Fibroblast of upper back skin (primary cell): ENCODE measurements at places on chromosomes 12 and 14.

DNA sequence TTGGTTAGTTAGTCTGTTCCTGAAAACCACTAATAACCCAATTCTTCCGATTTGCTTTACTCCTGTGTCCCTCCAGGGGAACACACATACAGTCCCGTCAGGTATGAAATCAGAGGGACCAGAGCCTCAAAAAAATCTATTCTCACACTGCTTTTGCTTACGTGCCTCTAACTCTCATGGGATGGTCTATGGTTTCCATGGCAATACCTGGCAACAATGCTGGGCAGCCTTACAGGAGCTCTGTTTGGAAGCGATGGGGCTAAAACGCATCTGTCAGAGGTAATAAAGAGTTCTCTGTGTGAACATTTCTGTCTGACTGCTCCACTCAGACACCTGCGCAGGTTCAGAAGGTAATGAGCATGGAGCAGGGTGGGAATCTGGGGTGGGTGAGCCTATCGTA, 376.2 kb downstream of the GXYLT1 start:
- DNase-seq, result no peak

DNA sequence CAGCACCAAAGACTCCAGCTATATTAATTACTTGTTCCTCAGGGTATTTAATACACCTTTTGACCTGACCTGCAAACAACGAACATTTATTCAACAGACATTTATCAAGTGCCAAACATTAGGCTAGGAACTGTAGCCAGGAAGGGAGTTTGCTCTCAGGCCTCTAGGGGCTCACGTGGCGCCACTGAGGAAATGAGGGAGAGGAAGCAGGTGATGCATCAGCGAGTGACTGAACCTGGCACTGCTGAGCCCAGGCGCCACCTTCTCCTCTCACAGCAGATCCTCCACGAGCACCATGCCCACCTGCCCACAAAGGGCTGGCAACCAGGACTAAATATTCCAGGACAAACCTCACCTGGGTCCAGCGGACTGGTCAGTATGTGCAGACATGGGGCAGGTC, 50.2 kb downstream of the SETD3 start:
- DNase-seq, result no peak

- no peak for DNase-seq
Observed at GRCh38 chr12:53636641-53637040, 10.5 kb upstream of the ATF7 start.

- peak; percentile 96 for DNase-seq
Observed at GRCh38 chr12:15979096-15980092, 68.3 kb downstream of the DERA start.

- peak; percentile 93 for DNase-seq
Observed at GRCh38 chr14:104805326-104805678, 4.4 kb downstream of the ZBTB42 start.

DNA sequence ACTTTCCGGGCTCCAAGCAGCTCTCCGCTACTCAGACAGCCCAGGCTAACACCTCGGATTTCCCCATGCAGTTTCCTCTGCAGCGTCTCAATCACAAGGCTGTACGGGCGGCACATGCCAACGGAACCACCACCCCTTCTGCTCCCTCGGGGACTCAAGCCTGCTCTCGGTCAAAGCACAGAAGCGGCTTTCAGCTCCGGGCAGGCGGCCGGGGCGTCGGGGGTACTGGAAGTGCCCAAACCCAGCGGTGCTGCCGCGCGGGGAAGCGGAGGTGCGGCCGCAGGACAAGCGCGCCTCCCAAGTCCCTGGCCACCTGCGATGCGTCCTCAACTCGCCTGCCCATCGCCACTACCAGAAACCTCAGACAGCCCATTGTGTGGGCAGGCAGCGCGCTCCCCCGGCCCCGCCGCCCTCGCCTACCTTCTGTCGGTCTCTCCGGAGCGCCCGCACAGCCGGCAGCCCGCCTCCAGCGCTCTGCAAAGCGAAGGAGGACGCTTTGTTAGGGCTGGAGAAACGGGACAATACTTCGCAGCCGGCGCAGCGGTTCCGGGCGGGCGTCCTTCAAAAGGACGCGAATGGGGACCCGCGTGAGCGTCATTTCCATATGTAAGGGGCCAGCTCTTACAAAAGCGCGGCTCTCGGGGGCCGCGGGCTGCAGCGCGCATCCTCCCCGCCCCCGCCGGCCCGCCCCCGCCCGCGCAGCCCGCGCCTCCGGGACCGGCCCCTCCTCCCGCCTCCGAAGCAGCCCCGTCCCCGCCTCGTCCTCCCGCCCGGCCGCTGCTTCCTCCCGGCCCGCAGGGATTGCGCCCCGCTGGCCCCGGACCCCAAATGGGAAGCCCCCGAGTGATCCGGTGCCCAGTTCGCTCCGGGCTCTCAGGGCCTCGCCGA, 674 bp downstream of the NIN start:
- DNase-seq, result no peak

GRCh38 chr12:16043480-16043879, 132.3 kb downstream of the DERA start:
- no peak for DNase-seq

DNA sequence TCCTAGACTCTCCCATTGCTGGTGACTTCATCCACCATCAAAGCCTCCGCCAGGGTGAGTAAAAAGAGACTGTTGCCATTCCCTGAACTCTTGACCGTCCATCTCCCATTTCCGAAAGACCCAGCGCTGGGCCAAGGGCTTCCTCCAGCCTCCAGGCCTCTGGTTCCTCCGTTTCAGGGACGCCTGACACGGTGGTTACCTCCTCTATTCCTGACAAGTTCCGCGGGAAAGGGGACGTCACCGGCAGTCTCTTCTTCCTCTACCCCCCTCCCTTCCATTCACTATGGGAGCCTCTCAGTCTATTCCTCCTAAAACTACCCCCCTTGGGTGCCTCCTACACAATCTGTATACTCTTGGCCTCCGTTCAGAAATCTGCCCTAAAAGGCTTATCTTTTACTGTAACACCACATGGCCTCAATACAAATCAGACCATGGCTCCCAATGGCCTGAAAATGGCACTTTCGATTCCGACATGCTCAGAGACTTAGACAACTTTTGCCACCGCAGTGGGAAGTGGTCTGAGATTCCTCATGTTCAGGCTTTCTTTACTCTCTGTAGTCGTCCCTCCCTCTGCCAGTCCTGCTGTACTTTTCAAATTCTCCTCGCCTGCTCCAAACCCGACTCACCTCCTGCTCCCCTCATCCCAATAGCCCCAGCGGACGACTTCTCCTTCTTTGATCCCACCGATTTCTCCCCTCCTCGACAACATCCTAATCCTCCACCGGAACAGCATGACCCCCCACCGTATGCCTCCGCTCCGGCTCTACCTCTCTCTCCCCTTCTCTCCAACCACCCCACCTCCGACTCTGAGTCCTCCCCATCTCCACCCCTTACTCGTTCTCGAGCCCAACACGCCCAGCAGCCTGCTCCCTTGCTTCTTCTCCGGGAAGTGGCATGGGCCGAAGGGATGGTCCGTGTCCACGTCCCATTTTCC, 70.4 kb downstream of the MOK start:
- no peak for DNase-seq

GRCh38 chr12:57008178-57008577, 1.8 kb upstream of the ZBTB39 start:
- peak; percentile 69 for DNase-seq

GRCh38 chr12:119259484-119259883, 75.0 kb upstream of the CCDC60 start:
- no peak for DNase-seq

DNA sequence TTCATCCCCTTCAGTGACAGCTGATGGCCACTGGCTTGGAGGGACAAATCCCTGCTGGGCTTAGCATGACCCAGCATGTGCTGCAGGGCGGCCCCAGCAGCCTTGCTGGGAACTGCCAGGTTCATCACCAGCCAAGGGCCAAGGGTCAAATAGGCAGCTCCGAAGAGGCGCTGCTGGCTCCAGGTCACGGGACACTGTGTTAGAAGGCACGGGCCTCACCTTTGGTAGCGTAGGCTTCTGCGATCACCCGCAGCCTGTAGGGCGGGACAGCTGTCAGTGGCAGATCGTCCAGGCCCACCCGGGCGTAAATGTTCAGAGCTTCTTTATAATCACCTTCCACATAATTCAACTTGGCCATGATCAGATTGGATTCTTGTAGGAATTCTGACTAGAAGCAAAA, 35.7 kb downstream of the TTC7B start:
- no peak for DNase-seq

GRCh38 chr14:70118064-70118463, 70.7 kb downstream of the SLC8A3 start:
- no peak for DNase-seq

- peak; percentile 79 for DNase-seq
Observed at GRCh38 chr12:1644534-1645438, 15.8 kb downstream of the WNT5B start.

DNA sequence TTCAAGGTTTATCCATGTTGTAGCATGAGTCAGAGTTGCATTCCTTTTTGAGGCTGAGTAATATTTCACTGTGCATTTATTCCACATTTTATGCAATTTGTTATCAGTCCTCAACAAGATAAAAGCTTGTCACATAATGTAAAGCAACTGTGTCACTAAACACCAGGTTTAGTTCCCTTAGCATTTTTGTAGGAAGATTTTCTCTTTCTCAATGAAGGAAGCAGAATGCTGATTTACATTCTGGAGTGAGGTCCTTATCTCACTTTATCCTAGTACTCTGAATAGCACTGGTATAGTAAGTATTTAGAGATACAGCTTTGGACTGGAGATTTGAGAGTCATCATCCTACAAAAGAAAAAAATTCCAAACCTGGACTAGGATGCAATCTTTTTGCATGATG, 9.8 kb upstream of the EXD2 start:
- no peak for DNase-seq

GRCh38 chr14:73935666-73936065, 14.2 kb downstream of the FAM161B start:
- DNase-seq, result no peak

DNA sequence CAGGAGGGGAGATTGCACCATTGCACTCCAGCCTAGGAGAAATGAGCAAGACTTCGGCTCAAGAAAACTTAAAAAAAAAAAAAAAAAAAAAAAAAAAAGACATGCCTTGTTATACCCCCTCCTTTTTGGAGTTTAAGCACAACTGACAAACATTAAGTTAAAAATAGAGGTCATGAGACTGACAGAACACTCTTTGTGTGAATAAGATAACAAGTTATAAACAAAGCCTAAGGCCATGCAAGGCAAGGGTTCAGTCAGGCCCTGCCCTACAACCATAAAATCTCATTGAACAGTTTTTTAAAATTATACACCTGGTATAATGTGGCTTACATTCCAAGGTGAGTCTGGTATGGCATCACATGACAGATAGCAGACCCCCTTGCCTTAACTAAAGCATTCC, 39.3 kb downstream of the TSPAN19 start:
- DNase-seq, result no peak
